ENCODE measurements at places on chromosomes 11 and 22.

- DNase-seq = peak; percentile 57
These were observed 88.3 kb upstream of the MTMR2 start for GRCh38 chr11:96012086-96012824.

DNA sequence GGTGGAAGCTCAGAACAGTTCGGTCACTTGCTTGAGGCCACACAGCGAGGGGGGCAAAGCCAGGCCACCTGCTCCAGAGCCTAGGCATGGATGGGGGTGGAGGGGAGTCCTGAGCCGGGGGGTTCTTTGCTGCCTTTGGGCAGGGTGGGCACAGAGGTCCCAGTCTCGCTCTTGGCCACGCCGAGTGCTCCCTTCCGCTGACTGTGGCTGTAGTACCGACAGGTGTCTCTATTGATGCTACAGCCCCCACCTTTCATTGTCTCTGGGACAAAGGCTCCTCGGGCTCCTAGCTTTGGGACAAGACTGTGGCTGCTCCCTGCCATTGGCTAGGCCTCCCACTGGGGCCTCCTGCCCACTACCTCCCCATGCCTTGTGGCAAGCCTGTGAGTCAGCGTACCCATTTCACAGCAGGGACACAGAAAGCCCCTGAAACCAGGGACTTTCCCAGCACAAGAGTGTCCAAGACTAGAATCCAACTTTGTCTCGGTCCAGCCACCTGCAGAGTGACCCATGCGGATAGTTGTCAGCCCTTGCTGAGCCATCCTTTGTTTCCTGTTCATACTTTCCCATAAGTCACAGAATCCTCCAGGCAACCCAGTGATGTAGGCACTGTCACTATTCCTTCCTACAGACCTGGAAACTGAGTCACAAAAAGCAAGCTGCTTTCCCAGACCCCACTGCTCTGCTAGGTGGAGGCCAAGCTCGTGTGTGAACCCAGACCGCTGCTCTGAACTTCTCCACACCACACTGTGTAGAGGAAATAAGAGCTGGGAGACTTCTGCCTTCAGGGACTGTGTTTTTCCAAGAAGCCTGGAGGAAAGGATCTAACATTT is 17.2 kb downstream of the MYEOV start:
- no peak for DNase-seq

GRCh38 chr22:29302681-29303465 is 3.6 kb upstream of the GAS2L1 start:
- DNase-seq = no peak

DNA sequence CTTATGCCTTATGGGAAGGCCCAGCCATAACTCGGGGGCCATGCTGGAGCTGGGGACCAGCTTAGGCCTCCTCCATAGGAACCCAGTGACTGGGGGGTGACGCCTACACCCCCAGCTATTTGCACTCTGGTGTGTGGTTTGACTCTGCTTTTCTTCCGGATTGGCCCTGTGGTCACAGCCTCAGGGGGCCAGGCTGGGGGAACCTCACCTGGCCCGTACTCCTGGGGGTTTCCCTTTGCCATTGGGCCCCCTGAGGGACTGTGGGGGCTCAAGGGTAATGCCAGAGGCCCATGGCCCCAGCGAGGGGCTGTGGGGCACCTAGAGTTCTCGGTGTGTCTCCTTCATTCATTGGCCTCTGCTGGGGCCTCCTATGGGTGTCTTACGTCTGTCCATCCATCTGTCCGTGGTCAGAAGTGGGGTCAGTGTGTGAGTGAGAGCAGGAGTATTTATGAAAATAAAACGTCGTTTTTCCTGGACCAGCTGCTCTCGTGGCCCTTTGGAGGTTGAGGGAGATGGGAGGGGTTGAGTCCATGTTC is 6.3 kb upstream of the SH3BP1 start:
- DNase-seq = peak; percentile 41

DNA sequence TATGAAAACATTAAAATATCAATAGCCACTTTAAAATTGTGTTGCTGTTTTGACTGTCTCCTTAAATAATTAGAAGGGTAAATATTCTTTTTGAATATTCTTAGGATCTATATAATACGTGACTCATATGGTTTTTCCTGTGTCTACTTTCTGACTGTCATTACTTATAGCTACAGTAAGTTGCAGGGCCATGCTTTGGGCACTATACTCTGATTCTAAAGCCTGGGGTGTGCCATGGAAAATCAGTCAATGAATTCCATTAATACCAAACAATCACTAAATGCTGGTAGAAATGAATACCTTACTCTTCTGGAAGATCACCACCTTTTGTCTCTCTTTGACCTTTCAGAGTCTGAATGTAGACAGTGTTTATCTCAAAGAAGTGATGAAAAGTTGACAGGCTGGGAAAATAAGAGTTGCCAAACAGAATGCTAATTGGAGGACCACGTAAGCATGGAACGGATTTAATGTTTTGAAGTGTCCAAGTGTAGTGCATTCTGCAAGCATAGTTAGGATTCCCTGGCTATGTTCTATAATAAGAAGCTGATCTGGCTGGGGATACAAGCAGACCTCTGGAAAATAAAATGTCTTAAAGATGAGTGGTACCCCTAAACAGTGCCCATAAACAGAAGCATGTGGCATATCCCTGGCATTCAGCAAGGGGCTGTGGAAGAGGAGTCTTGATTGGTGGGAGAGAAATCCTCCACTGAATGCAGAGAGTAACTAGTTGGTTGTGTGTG is 16.8 kb downstream of the LUZP2 start:
- no peak for DNase-seq

- no peak for DNase-seq
These were observed 2.0 kb downstream of the PRCP start for GRCh38 chr11:82898241-82898640.

GRCh38 chr22:40218152-40218551 is 40.4 kb downstream of the TNRC6B start:
- no peak for DNase-seq

DNA sequence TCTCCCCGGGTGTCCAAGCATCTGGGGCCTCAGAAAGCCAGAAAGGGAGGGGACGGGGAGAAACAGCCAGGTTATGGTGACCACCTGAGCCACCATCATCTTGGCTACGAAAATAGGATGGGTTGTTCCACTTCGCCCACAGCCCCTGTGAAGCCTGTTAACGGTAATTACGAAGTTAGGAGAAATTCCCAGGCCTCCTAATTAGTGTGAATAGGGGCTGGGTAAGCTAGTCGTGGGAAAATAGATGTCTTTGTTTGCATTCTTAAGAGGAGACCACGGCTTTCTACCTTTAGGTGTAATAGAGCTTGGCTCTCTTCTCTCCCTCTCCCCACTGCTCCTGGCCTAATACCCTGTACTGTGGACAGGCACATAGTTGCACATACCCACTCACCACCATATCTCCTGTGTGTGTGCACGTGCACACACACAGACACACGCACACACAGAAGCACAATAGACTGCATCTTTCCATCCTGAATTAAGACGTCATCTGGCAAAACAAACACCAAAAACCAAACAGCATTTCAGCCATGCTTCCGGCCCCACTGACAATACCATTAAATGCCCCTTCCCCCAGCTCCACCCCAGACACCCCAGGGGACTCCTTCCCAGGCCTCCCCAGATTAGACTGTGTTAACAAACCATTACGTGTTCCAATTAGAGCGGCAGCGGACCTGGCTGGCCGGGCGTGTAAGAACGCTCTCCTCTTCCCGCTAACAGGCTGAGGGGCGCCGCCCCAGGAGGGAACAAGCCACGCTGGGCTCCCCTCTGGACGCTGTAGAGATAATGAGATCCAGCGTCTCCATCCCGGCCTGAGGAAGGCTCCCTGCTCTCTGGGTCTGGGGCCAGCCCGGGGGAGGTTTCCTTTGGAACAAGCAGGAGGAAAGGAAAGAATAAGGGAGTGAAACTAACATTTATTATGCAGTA is 72.8 kb downstream of the TP53I11 start:
- no peak for DNase-seq

DNA sequence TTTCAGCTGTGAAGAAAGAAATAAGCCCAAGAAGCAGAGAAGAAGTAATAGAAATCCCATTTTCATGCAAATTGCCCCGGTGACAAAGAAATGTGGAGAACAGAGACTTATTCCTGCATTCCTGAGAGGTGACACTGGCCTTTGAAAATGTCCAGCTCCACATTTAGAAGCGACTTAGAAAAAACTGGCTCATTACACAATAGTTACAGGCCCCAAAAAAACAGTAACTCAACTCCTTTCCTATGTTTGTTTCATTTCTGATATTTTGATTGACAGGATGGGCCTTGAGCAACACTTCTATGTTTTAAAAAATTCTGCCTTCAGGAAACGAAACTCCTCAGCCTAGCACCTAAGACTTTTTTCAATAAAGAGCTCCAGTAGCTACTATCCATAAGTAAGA is 726.9 kb upstream of the TENM4 start:
- DNase-seq = no peak

- no peak for DNase-seq
These were observed 402.0 kb upstream of the CADM1 start for GRCh38 chr11:115906171-115906570.

GRCh38 chr11:6538945-6539344 is 41.9 kb downstream of the DNHD1 start:
- DNase-seq = no peak

- DNase-seq = no peak
These were observed 266.2 kb upstream of the PLET1 start for GRCh38 chr11:112526699-112527416.

GRCh38 chr11:14181121-14181520 is 177.9 kb downstream of the RRAS2 start:
- no peak for DNase-seq

GRCh38 chr11:3161309-3161708 is 3.8 kb downstream of the OSBPL5 start:
- DNase-seq = no peak

DNA sequence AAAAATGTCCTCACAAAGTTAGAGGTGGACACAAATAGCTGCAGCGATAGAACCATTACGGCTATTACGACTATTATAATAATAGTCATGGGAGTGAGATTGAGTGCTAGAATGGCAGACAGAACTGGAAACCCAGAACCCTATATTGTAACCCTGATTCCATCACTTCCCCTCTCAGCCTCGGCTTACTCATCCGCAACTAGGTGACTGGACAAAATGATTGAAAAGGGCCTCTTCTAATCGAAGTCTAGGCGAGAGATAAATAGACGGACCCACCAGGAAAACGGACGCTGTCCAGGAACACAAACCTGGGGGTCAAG is 629 bp downstream of the PSMA1 start:
- DNase-seq = no peak

- no peak for DNase-seq
These were observed 12.5 kb downstream of the PLA2G6 start for GRCh38 chr22:38169116-38169515.

DNA sequence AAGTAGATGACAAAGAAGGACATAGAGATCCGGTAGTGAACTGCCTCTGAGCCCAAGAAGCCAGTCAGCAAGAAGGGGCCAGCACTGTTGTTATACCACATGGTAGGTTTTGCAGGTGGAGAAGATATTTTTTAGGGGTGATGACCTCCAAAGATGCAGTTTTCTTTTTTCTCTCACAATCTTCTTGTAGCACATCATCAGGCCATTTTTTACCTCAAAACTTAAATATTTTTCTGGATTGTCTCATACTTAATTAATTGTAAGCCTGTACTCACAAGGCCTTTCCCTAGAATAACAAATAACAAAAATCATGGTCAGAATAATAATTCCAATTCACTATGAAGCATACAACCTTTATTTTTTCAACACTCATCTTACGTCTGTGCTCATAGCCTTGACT is at the start of gene OR51B4:
TSS of gene OR51B4 (minus strand) at position 101 of the 400 bp plus-strand sequence. CDS start at position 101, 0 bp downstream.
- DNase-seq = no peak

GRCh38 chr22:45594123-45594941 is 77.3 kb upstream of the ATXN10 start:
- DNase-seq = no peak

GRCh38 chr11:30012346-30012745 is 4.5 kb downstream of the KCNA4 start:
- DNase-seq = no peak
